ENCODE measurements at places on chromosomes 16 and 17.

- DNase-seq: no peak
Observed at GRCh38 chr16:51155199-51155607, 4.1 kb upstream of the SALL1 start.

- DNase-seq: no peak
Observed at GRCh38 chr16:24352746-24353145, 96.6 kb downstream of the CACNG3 start.

- no peak for DNase-seq
Observed at GRCh38 chr16:65494080-65494479, 372.2 kb upstream of the CDH11 start.

DNA sequence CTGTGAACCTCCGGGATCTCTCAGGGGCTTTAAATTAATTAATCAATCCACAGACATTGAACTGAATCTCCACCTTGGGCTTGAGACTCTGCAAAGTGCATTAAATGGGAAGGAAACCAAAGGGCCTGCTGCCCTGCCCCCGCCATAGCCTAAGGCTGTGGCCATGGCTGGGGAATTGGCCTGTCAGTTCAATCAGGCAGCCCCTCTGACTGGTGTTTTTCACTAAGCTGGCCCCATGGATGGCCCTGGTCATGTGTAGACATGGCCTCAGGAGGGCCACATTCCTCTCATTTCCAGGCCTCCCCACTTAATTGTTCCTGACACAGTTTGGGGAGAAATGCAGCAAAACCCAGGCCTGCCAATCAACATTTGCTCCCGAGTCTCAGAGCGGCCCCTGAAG lies 499.8 kb downstream of the WWOX start:
- DNase-seq: no peak

DNA sequence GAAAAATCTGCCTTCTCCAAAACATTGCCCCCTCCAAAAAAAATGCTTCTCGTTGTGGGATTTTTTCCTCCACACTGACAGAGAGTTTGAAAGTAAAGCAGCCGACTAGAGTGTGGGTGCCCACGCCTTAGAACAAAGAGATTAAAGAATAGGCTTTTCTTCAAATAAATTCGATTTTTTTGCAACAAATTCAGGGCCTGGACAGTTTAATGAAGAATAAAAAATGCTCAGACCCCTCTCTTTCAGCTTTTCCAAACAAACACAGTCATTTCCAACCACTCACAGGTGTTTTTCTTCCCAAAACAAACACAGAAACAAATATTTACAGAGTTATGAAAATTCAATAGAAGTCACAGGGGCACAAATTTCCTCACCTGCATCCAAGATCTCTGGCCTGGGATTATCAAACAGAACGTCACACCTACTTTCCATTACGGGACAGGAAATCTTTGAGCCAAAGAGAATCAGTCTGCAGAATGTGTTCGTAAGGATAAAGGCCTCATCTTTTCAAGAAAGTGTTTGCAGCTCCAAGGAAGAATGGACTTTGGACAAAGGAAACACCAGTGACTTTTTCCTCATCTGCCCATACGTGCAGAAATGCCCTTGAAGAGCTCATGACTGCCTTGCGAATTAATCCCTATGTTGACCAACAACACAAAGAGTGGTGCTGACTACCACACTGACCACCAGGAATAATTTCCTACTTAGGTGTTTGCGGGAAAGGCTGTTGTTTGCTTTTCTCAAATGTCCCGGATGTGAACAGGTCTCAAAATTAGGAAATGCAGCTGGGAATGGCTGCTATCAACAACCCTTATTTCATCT lies 31.3 kb upstream of the TOX3 start:
- DNase-seq: no peak

DNA sequence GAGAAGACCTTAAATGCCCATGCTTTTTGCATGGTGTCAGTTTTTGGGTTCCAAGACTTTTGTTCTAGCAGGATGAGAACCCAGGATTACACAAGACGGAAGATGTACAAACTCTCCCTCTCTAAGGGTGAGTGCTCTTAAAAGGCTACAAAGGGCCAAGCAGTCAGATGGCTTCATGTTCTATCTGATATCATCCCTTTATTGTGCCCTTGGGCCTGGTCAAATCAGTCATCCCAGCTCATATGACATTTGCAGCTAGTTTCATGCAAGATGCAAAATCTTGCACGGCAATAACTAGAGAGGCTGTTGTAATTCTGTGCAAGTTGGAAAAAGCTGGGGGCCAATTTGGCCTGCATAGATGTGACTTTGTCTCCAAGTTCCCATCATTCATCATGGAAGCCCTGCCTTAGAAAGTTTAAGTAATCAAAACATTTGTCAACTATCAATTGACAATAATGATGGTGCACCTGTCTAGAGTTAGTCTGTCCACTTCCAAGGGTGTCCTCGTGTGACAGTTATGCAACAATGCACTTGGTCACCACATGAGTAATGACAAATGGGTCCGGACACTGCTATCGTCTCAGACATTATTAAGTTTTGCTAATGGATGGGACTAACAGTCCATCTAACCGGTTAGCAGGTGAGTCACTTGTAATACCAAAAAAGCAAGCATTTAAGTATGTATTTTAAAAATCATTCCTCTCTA lies 58.6 kb upstream of the ZFHX3 start:
- DNase-seq: no peak

DNA sequence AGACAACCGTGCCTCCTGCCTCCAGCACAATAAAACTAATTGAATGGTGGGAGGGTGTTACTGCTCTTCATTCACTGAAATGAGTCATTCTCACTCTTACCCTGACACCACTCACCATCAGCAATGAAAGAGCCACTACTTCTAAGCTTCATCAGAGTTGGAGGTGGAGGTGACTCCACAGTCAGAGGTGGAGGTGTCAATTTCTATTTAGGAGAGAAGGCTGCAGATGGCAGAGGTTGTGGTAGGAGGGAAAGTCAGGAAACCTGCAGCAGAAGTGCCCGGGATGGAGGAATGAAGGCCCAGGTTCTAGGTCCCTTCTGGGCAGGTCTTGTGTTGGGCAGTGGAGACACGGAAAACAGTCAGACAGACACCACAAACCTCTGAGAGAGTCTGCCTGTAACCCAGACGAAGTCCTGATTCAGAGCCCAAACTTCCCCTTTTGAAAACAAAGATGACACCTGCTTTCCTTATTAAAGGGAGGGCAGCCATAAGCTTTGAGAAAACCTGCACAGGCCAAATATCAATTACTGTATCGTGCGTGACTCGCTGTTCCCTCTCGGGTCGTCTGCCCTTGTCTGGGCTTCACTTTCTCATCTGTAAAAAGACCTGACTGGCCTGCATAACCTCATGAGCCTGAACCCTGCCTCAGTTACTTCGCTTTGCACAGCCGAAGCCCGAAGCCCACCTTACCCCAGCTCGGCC lies 668 bp downstream of the ATPAF2 start:
- DNase-seq: no peak
